HEK293T (cell line): ENCODE measurements at places on chromosomes 12 and 14.

DNA sequence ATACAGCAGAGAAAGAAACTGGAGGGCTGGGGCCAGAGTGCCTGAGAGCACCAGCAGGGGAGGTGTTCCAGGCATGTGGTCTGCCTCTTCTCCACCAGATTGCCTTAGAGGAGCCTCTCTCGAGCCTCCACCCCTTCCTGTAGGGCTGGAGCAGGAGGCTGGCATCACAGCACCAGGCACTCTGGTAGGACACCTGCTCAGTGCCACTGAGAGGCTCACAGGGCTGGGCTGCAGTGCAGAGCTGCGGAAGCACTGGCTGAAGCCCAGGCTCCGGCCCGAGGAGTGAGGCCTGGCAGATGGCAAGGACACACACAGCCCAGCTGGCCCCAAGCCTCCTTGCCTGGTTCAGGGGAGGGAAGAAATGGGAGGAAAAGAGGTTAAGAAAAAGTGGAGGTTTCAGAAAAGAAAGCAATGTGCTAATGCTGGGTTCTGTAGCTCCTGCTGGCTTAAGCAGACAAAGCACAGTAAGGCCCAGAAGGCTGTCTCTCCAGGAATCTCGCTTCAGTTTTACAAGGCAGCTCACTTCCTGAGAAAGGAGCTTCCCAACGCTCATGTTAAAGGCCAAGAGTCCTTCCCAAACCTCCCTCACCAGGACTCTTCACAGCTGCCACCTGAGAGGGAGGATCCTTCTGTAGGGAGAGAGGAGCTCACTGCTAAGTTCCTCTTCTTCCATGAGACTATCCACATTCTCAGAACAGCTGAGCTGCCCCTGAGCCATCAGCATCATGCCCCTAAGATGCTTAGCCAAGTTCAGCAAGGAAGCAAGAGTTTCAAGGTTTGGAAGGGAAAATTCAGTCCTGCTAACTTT lies 23.8 kb downstream of the SPTB start:
- DNase-seq = no peak

DNA sequence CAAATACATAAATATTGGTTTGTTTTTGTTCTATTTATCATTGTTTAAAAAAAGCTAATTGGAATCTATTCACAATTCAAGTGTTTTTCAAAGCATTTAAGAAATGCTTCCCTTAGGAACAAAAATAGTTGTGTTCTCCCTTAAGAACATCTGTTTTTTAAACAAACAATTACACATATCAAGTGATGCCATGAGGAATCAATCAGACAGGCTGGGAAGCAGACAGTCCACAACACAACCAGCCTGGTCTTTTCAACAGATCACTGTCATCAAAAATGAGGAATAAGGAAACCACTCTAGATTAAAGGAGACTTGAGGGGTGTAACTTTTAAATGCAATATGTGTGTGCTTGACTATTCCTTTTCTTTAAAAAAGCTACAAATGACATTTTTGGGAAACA lies 25.5 kb downstream of the GALC start:
- no peak for DNase-seq

DNA sequence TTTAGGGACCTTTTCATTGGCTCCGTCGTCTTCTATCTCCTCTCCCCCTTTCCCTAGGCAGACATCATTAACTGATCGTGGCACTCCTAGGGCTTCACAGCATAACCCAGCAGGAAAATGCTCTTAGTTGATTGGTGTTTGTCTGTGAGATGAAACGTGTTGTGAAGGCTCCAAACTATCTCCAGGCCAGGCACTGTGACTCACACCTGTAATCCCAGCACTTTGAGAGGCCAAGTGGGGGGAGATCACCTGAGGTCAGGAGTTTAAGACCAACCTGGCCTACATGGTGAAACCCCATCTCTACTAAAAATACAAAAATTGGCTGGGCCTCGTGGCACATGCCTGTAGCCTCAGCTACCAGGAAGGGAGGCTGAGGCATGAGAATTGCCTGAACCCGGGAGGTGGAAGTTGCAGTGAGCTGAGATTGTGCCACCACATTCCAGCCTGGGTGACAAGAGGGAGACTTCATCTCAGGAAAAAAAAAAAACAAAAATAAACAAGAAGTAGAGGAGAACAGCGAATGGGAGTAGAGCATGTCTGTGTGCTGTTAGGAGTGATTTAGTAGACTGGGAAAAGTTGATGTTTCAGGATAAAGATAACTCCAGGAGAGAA lies 32.3 kb upstream of the WDR89 start:
- DNase-seq = no peak

DNA sequence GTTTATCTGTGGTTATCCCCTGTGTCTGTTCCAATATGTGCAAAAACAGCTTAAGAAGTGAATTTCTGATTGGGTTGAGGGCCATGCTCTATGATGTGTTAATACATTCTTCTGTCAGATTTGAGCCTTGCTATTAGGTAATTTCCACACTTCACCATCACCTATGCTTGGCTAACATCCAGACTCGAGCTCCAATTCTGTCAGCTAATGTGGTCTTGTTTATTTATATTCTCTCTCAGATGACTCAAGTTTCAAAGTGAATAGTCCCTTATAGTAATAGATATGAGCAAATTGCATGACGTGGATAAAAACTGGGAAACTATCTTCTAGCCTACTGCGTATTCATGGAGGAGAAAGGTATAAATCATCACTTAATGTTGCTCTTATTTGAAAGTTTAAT lies 451.3 kb downstream of the SNAPC1 start:
- DNase-seq = peak; percentile 10

DNA sequence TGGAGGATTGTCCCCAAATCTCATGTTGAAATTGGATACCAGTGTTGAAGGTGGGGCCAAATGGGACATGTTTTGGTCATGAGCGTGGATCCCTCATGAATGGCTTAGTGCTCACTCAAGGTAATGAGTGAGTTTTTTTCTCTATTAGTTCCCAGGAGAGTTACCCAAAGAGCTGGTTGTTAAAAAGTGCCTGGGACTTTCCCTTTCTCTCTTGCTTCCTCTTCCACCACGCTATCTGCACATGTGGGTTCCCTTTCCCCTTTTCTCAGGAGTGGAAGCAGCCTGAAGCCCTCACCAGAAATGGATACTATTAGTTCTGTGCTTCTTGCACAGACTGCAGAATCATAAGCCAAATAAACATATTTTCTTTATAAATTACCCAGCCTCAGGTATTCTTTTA lies 465.4 kb downstream of the FSCB start:
- DNase-seq = no peak

DNA sequence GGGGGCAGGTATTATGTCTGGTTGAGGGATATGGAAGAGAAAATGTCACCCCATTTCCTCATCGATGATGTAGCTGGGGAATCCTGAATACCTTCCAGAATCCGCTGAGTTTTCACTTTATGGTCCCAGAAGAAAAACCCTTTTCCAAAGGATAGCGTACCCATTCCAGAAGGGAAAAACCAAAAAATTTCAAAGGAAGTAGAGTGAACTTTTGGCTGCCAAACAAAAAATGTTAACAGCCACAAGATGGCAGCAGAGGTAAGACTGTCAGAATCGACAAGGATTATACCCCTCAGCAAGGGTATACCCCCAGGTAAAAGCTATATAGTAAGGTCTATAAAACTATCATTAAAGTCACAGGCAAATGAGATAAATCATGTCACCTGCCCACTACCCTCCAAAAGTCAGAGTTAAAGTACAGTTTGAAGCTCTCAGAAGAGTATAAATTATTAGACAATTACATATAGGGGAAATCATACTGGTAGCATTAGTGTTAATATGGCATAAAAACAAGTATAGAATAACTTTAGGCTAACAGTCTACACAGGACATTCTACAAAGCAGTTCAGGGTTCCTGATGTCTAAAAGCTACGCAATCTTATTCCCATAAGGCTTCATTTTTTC lies 18.0 kb downstream of the ACIN1 start:
- peak; percentile 40 for DNase-seq

- DNase-seq = no peak
These were observed 190.7 kb downstream of the EXOC5 start for GRCh38 chr14:57078054-57078453.
